Tracheal epithelial cell (primary cell): ENCODE measurements at places on chromosomes 13 and 19. TPM values are rescaled to one million over a fixed set of nuclear protein-coding genes. Genes with fewer than 3 reads are reported as not detected.

The S1PR5 gene
- total RNA-seq: 10.4 and 25.6 TPM in 2 replicates

The BEST2 gene
- total RNA-seq: not detected in 2 replicates

The CYP2F1 gene
- total RNA-seq: not detected in 2 replicates

The IZUMO4 gene
- total RNA-seq: 2.6 and 4.6 TPM in 2 replicates

The ZSWIM4 gene
- total RNA-seq: 2.3 and 16.4 TPM in 2 replicates

The MBD3L3 gene
- total RNA-seq: not detected in 2 replicates

The LYL1 gene
- 0.72 and 4.3 TPM in 2 replicates for total RNA-seq

The GRIK5 gene
- total RNA-seq: under 0.01 and 2.4 TPM in 2 replicates

The TJP3 gene
- total RNA-seq: 2.3 and 5.1 TPM in 2 replicates

The PROZ gene
- not detected in 2 replicates for total RNA-seq

The SLC25A42 gene
- 1.3 and 1.4 TPM in 2 replicates for total RNA-seq

The MAMSTR gene
- 0.48 TPM in 1 of 2 replicates, not detected in the other for total RNA-seq

The BCL2L12 gene
- 2.4 and 3.8 TPM in 2 replicates for total RNA-seq

The CCDC194 gene
- not detected in 2 replicates for total RNA-seq

The CGB8 gene
- 0.48 TPM in 1 of 2 replicates, not detected in the other for total RNA-seq

The ANGPTL8 gene
- total RNA-seq: not detected in 2 replicates

The HSD17B14 gene
- total RNA-seq: 0.64 and 1.9 TPM in 2 replicates

The CBY2 gene
- not detected in 2 replicates for total RNA-seq

The LRRC63 gene
- not detected in 2 replicates for total RNA-seq

The PCDH17 gene
- not detected in 2 replicates for total RNA-seq

The DCT gene
- total RNA-seq: under 0.01 TPM in 1 of 2 replicates, not detected in the other

The ZNF543 gene
- total RNA-seq: 10.4 and 11.3 TPM in 2 replicates

The SLAIN1 gene
- 0.21 and 2.9 TPM in 2 replicates for total RNA-seq

The WASF3 gene
- total RNA-seq: 3.1 and 6.8 TPM in 2 replicates

The ZNF575 gene
- total RNA-seq: not detected in 2 replicates

The AMER2 gene
- not detected in 2 replicates for total RNA-seq

The ZNF285 gene
- total RNA-seq: 2.3 and 3.9 TPM in 2 replicates

The LIM2 gene
- total RNA-seq: not detected in 2 replicates

The ZNF284 gene
- 2.2 and 2.3 TPM in 2 replicates for total RNA-seq

The PDS5B gene
- total RNA-seq: 7.7 and 13.6 TPM in 2 replicates

The STARD13 gene
- 0.85 and 4.3 TPM in 2 replicates for total RNA-seq

The PLEKHJ1 gene
- 56.3 and 73.0 TPM in 2 replicates for total RNA-seq

The C1QTNF9B gene
- not detected in 2 replicates for total RNA-seq

The ZNF791 gene
- total RNA-seq: 7.2 and 13.6 TPM in 2 replicates

The TMEM238 gene
- total RNA-seq: 9.6 and 24.3 TPM in 2 replicates

The TINCR gene
- total RNA-seq: 3.2 and 14.9 TPM in 2 replicates

The SSC5D gene
- 0.24 TPM in 1 of 2 replicates, not detected in the other for total RNA-seq

The SLC10A2 gene
- not detected in 2 replicates for total RNA-seq

The IGFL2 gene
- 0.48 and 0.85 TPM in 2 replicates for total RNA-seq

The C19orf38 gene
- under 0.01 and 1.7 TPM in 2 replicates for total RNA-seq

The CPAMD8 gene
- total RNA-seq: 0.96 and 1.5 TPM in 2 replicates

The HSH2D gene
- total RNA-seq: 0.43 and 0.96 TPM in 2 replicates
